Activated CD4-positive, alpha-beta T cell treated with anti-CD3 and anti-CD28 coated beads, Interleukin-2, Interleukin-4, amounts not matched to agents 100 ng/mL and 50 ng/mL, durations not matched to agents 16 hours and 8 hours (primary cell): ENCODE measurements at places on chromosomes 2 and 18.

DNA sequence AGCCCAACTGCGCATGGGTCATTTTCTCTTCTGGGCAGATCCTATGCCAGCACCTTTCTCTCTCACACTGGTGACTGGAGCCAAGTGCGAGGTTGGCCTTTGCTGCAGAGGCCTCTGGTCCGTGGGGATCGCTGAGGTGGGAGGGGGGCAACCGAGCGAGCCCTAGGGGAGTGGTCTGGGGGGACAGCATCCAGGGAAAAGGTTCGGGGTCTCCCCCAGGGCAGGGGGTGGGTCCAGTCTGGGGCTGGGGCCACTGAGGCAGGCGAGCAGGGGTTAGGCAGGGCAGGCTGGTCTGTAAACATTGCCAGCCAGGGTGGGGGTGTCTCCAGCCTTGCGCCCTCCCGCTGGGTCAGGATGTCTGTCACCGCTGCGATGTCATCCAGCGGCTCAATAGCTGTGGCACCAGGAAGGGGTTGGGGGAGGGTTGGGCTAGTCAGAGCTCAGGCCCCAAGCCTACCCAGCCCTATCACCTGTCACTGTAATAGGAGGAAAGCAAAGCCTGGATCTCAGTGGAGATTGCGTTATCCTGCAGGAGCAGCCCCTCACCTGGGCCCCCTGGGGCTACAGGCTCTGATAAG, 4.7 kb downstream of the WDR54 start:
- DNase-seq: no peak

DNA sequence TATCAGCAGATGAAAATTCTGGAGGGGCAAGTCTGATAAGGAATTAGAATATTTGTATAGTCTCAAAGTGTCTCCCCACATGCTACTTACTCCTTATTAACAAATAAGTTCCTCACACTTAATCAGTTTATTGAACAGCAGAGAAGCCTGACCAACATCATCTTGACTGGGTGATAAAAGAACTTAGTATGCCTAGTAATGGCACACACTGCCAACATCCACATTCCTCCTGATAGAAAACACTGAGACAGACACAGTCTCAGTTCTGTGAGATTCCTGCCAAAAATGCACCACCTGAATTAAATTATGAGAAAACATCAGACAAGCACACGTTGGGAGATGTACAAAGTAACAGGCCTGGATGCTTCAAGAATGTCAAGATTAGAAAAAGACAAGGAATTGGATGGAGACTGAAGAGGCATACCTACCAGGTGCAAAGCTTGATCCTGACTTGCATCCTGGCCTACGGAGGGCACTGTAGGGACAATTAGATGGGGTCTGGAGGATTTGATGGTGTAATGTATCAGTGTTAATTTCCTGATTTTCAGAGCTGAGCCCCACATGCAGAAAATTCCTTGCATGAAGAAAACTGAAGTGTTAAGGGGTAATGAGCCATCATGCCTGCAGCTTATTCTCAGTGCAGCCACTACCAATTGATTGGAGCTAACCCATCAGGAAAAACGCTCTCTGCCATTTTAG, 200.4 kb upstream of the SH3BP4 start:
- DNase-seq: no peak

- DNase-seq: no peak
Measured at GRCh38 chr18:45728336-45729010, 4.5 kb downstream of the SLC14A1 start.

GRCh38 chr18:13524811-13525210, 201.5 kb downstream of the FAM210A start:
- DNase-seq: no peak

GRCh38 chr2:99858951-99859596, 283.3 kb downstream of the AFF3 start:
- no peak for DNase-seq

DNA sequence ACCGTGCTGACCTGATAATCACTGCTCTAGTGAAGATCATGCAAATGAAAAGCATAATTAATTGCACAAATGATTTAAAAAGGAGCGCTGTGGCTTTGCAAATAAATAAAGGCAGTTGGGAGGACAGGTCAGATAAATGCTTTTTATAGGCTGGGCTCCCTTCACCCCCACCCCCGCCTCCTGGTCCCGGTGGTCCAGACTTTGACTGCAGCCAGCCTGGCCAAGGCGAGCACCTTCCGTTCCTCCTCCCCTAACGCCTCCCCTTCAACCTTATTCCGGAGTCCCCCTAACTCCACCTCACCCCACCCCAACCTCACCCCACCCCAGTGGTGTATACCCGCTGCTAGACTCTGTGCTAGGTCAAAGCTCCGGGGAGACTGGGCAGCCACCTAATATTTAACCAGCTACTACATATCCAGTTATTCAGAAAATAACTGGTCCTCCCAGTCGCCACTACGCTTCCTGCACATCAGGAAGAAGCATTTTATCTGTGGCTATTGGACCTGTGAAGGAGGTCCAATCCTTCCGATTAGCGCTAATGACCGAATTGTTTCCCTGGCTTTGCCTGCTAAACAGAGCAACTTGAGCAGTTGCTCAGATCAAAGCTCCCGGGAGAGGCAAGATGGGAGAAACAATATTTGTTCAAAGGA, 3.7 kb upstream of the SP9 start:
- no peak for DNase-seq
